MG63 (cell line): ENCODE measurements at places on chromosomes 12 and 14.

DNA sequence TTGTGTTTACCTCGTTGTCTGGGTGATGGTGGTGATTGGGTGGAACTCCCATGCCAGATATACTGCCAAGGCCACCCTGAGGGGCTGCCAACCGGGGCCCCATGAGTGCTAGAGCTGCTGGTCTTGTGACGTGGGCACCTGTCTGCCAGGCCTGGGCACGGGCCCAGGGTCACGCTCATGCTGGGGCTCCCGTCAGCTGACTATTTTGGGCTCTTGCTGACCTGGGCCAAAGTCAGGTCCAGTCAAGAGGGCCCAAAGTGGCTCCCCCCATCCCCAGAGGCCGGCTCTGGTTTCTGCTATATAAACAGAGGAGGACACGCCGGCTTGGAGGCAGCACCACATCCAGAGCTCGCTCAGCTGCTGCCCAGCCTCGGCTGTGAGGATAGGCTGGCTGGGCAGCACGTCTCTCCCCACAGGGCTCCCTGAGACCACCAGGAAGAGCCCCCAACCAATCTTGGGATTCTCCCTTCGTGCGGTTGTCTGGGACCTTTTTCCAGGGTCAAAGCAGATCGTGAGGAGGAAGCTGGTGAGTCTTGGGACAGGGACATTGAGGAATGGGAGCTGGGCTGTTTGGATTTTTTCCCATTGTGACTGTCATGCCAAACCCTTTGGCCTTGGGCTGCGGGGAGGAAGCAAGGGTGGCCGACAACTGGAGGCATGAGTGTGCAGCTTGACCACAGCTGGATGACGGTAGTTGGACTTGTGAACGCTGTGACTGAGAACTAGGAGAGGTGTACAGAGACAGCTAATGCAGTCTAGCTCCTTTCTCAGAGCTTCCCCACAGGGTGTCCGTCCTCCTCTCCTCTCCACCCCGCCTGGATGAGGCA lies 7.6 kb upstream of the NR4A1 start:
- peak; percentile 71 for DNase-seq

- DNase-seq, result no peak
Observed at GRCh38 chr12:57604992-57605810, 577 bp downstream of the DTX3 start.

- peak; percentile 96 for DNase-seq
Observed at GRCh38 chr12:63843721-63844390, 644 bp upstream of the SRGAP1 start.

- DNase-seq, result no peak
Observed at GRCh38 chr12:121534495-121535148, 46.2 kb downstream of the KDM2B start.

GRCh38 chr14:66815687-66816086 lies 307.7 kb downstream of the GPHN start:
- DNase-seq, result no peak

- DNase-seq, result no peak
Observed at GRCh38 chr12:104682790-104683279, 226.1 kb downstream of the CHST11 start.

DNA sequence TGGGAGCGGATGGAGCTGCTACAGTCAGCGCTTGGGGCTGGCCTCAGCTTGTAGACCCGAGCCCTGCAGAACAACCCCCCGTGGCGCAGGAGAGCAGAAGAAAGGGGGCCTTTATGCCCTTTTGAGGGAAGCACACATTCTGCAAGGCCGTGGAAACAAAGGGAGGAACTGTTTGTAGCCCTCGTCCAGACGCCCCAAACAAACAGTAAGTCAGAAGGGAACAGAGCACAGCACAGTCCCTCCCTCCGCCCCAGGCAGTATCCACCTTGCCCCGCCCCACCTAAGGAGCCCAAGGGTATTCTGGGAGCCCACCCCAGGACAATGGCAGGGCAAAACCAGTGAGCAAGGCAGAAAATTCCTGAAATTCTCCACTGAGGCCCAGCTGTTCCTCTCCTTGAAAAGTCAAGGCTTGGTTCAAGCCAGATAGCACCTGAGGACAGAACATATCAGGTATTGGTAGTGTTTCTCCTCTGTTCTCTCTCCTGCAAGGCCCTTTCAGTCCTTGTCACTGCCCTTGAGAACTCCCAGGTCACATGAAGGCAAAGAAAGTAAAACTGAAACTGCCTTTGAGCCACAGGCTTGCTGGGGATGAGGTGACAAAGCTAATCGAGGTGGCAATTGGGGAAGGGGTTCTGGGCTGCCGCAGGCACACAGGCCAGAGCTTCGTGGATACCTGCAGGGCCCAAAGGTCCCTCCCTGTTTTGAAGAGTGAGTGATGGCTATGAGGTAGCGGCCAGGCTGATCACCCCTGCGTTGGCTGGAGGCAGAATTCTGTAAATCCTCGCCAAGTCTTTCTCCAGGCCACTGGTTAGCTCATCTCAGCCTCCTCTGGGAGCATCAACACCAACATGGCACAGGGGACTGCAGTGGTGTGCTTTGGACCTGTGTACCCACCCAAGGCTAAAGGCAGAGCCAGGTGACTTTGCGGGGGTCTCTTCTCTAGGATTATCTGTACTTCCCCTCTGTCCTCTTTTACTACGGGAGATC lies 499 bp downstream of the DGLUCY start:
- DNase-seq, result peak; percentile 9

- no peak for DNase-seq
Observed at GRCh38 chr14:66131111-66131510, 355.1 kb upstream of the CCDC196 start.

- no peak for DNase-seq
Observed at GRCh38 chr14:83974647-83975163, 1555.2 kb upstream of the FLRT2 start.

DNA sequence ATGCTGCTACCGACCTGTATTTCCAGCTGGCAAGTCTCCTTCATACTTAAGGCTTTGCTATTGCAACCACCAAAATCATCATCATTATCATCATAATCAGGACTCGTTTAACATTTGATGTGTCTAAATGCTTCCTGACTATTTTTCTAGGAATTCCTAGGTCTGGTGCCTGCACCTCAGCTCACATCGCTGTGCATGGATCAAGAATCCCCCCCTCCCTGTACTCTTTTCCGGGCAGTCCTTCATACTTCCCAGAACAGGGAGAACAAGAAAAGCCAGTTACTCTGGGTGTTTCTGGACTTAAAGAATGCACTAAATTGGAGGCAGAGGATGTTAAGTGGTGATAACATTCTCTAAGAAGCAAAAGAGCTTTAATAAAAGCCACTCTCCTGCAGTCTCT lies 9.4 kb downstream of the ERP27 start:
- no peak for DNase-seq

DNA sequence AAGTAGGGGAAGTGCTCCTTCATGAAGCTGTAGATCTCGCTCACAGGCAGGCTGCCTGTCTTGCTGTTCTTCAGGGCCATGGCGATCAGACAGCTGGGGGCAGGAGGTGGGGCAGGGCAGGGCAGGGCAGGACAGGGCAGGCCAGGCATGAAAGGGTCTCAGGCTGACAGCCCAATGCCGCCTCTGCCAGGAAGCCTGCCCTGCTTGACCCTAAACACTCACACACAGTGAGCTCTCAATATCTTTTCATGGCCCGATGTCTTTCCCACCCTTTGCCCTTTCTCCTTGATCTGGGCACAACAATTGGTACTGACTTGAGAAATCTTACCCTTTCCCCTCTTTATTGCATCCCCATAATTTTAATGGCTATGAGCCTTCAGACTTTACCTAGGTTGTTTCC lies 22.4 kb downstream of the FOXN4 start:
- no peak for DNase-seq

DNA sequence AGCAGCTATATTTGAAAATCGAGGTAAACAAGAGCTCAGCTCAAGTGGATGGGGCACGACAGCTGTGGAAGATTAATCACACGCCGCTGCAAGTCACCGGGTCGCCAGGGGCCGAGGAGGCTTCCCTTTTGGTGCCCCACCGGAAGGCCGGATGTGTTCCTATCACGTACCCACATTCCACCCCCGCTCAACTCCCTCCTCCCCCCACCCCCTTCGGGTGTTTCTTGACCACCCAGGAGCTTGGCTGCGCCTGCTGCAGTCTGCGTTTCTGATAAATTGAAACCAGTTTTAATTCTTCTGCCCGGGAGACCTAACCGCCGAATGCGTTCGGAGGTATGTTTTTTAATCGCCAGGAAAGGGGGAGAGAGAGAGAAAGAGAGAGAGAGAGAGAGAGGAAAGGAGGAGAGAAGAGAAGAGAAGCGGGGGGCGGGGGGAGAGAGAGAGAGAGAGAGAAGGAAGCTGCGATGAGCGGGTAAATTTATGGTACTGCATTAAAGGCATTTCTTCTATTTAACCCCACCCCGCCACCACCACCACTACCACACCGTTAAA lies 1.8 kb downstream of the SLC8A3 start:
- DNase-seq, result no peak

DNA sequence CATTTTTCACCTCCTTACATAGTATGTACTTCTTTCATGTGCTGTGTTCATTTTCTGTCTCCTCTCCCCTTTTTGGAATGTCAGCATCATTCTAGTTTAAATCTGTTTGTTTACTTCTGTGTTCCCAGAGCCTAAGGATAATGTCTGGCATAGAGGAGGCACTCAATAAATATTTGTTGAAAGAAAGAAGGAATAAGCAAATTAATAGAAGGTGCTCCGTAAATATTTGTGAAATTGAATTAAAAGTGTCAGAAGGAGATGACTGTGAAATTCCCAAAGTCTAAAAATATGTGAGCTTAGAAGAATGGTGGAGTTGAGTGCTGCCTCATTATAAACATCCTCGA lies 3.3 kb upstream of the CDKN1B start:
- no peak for DNase-seq

GRCh38 chr12:92601176-92601575 lies 101.6 kb upstream of the PLEKHG7 start:
- no peak for DNase-seq

- DNase-seq, result no peak
Observed at GRCh38 chr14:37985826-37986470, 221.8 kb upstream of the SSTR1 start.

- DNase-seq, result no peak
Observed at GRCh38 chr14:69581316-69581935, 6.8 kb upstream of the CCDC177 start.

DNA sequence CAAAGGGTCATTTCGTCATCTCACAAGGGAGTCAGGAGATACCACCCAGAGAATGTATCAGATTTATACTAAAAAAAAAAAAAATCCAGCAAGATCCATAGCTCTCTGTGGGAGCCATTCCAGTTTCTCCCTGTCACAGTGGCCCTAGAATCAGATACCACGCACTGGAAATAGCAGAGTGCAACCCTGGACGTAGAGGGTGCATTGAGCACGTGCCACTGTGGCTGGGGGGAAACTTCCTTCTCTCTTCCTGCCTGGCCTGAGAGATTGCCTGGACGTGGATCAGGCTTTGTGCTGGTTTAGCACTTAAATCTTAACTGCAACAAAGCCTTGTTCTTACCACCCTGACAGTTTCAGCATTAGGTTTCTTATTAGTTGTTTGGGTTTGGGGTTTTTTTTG lies 124.3 kb downstream of the FBXL14 start:
- DNase-seq, result no peak

GRCh38 chr12:6752167-6752920 lies 597 bp downstream of the MLF2 start:
- DNase-seq, result peak; percentile 49

DNA sequence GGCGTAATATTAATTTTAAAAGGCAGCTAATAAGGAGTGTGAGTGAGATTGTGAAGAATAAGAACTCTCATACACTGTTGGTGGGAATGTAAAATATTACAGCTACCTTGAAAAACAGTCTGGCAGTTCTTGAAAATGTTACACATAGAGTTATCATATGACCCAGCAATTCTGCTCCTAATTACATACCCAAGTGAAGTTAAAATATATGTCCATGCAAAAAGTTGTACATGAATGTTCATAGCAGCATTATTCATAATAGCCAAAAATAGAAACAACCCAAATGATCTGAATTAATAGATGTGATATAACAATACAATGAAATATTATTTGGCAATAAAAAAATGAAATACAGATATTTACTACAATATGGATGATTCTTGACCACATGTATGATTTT lies 68.2 kb downstream of the RASSF8 start:
- no peak for DNase-seq

DNA sequence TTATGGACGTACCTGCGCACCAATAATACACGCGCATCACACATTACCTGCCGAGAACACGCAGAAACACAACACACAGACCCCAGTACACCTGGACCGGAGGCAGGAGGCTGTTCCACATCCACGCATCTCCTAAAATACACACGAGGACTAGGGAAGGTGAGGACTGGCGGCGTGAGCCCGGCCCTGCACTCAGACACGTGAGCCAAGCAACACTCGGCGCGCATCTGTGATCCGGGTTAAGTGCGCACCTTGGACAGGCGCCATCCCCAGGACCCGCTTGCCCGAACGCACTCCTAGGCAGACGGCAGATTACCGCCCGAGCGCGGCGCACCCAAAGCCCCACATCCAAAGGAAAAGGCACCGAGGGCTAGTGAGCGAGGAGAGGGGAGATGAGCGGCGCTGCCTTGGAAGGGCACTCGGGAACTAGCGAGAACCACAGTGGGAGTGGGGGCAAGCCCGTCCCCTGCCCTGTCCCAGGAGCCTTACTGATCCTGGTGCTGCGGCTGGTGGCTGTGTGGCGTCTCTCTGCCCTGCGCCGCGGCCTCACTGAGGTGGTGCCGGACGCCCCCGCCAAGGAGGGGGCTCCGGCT lies 417 bp downstream of the GLS2 start:
- DNase-seq, result peak; percentile 11

DNA sequence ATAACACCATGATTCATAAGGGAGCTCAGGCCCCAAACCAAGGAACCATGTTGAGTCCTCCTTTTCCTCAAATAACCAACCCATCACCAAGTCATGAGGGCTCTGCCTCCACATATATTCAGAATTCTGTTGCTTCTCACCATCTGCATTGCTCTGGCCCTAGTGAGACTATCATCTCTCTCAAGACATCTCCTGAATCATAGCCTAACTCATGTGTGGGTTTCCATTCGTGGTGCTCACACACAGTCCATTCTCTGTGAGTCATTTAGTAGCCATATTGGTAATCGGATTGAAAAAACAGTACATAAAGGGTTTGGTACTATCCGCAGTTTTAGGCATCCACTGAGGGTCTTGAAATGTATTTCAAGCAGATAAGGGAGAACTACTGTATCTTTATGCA lies 5.1 kb upstream of the SLC38A2 start:
- no peak for DNase-seq

DNA sequence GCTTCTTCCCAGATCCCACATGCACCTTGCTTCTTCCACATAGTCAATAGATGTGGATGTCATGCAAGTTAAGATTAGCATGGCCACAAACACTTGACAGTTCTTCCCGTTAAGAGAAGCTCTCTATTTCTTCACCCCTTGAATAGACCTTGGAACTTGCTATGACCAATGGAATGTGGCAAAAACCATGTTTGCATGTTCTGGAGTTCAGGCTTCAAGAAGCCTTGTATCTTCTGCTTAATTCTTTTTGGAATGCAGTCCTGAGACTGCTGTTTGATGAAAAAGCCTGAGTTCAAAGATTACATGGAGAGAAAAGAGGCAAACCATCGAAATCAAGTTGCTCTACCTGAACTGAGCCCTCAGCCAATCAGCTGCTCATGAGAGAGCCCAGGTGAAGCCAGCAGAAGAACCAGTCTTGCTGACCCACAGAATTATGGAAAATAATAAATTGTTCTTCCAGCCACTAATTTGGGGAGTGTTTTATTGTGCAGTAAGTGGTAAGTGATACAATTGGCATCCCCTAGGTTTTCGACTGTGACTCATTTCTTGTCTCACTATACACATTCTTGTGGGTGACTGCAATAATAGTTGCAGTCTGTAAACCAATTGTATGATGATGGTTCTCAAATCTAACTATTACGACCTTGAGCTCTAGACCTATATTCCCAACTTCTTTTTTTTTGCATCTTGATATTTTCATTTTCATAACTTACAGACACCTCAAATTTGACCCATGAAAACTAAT lies 12.6 kb downstream of the RASSF9 start:
- DNase-seq, result no peak

- DNase-seq, result no peak
Observed at GRCh38 chr14:43041976-43042375, 1435.3 kb downstream of the LRFN5 start.
